Endodermal cell (in vitro differentiated cells): ENCODE measurements at places on chromosomes 4 and X. TPM values are rescaled to one million over a fixed set of nuclear protein-coding genes. Genes with fewer than 3 reads are reported as not detected.

TMEM187 gene
- 4.8 to 8.6 TPM (median 6.9 TPM) in 3 replicates for total RNA-seq

DNA sequence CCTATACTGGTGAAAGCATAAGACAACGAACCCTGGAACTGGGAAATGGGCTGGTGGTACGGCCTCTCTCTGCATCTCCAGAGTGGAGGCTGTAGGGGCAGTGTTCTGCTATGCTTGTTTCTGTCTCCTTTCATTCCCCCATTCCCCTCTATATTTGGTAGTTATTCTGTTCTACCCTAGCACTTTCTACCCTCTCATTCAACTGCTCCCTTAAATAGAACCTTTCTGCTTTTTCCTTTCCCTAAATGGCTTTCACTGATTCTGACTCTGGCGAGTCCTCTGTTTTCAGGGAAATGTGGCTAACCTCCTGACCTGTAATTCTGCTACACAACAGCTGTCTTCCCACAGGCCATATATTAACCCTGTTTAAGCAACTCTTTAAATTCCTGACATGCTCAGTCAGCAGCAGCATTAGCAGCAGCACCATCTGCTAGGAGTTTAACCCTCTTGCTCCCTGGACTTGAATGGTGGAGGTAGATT, 94.2 kb downstream of the CXCL13 start:
- peak; percentile 71 for DNase-seq

DNA sequence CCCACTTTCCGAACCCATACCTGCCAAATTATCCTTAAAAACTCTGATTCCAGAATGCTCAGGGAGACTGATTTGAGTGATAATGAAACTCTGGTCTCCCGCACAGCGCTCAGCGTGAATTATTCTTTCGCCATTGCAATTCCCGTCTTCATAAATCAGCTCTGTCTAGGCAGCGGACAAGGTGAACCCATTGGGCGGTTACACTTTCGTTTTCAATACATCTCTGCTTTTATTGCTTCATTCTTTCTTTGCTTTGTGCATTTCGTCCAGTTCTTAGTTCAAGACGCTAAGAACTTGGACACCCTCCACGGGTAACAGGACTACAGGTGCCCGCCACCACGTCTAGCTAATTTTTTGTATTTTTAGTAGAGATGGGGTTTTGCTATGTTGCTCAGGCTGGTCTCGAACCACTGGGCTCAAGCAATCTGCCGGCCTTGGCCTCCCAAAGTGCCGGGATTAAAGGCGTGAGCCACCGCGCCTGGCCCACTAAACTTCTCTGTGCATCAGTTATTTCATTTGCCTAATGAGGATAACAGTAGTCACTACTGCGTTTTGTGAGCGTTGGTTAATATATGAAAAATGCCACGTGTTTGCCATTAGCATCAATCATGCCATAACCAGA, 936 bp upstream of the PGK1 start:
- DNase-seq, result no peak

DNA sequence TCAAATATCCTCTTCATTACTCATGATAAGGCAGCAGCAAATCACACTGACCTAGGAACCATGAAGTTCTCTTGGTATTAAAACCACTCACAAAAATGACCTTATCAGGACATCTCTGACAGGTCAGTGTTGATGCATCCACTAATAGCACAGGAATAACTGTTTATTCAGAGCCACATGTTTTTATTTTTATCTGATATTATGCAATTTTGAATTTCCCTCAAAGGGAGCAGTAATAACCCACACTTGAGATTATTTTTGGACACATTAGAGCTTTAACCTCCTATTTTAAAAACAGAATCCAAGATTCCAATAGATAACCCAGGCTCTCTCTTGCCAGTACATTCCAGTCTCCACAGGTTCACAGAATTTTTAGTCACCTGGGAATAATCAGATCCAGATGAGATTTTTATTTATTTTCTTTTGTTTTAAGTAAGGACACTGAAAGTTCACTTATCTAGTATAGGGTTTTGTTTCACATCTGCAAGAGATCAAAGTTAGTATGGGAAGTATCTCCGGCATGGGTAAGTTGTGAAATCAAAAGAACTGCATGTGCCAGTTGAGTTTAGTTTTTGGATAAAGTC, 36.3 kb upstream of the MYOZ2 start:
- no peak for DNase-seq

GRCh38 chr4:142585411-142585810, 260.7 kb downstream of the INPP4B start:
- DNase-seq, result no peak

RBMXL3 gene
- total RNA-seq, result not detected in 3 replicates

- no peak for DNase-seq
Measured at GRCh38 chr4:64417974-64418373, 8.7 kb upstream of the TECRL start.

USP26 gene
- total RNA-seq, result not detected in 3 replicates

SUPT20HL2 gene
- not detected in 2 replicates for total RNA-seq

SCRG1 gene
- total RNA-seq, result not detected in 3 replicates

GRCh38 chrX:83771664-83772063, 89.3 kb upstream of the CYLC1 start:
- peak; percentile 70 for DNase-seq

- no peak for DNase-seq
Measured at GRCh38 chr4:176357359-176358082, 37.8 kb downstream of the SPCS3 start.

PRR32 gene
- not detected in 3 replicates for total RNA-seq

CFAP97 gene
- total RNA-seq, result 39.0 to 41.6 TPM (median 40.2 TPM) in 3 replicates

DNA sequence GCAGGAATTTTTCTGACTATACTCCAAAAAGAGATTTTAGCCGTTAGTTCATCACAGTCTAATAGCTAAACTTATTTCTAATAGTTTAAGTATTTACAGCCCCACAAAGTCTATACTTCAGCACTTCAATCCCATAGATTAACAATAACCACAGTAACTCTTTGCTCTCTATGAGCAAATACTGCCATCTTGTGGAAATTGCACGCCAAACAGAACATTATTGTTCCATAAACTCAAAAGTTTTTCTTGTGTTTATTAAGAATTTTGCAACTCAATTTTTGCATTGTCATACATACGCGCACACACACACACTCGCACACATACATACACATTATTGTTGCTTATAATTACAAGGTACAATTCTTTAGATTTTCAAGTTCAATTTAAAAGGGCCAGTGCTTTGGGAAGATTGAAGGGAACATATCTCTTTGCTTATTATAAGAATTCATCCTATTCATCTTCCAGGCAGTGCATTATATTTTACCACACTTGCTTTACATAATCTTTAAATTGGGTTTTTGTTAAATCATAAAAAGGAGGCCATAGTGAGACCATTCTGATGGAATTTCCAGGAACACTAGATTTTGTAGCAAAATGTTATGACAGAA, 63.8 kb upstream of the ATOH1 start:
- no peak for DNase-seq

DNA sequence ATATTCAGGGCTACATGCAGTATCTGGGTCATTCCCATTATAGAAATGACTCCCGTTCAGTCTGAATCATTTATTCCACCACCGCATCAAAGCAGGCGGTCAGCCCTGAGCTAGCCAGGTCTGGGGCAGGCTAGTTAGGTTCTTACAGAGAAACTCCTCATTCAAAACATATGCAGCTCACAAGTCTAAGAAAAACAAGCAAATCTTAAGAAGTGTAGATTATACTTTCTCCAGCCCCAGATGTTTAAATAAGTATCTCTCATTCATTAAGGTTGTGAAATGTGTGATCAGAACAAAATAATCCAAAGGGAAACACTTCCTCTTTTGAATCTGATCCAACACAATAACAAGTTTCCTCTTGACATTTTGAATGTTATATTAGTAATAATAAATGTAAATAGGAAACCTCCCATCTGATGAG, 441.9 kb downstream of the INPP4B start:
- no peak for DNase-seq

GPM6B gene
- 61.1 and 65.3 TPM in 2 replicates for total RNA-seq

DNA sequence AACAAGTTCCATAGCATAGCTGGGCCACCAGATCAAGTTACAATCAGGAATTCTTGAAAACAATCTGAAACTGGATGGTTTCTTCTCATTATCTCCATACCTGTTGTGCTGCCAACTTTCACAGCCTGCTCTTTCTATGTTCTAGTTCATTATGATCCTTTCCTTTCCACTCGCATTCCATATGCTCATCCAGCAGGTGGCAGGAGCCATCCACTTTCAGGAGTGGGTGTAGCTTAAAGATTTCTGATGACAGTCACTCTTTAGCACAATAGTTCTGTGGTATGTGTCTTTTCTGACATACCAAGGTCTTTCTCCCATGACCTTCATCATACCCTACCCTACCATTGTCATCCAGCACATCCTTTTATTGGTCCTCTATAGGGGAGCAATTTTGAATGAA, 46.4 kb downstream of the PAGE2 start:
- DNase-seq, result peak; percentile 54

CPZ gene
- total RNA-seq, result 29.8 and 33.6 TPM in 2 replicates

- no peak for DNase-seq
Measured at GRCh38 chr4:64899563-64899962, 490.3 kb upstream of the TECRL start.

DNA sequence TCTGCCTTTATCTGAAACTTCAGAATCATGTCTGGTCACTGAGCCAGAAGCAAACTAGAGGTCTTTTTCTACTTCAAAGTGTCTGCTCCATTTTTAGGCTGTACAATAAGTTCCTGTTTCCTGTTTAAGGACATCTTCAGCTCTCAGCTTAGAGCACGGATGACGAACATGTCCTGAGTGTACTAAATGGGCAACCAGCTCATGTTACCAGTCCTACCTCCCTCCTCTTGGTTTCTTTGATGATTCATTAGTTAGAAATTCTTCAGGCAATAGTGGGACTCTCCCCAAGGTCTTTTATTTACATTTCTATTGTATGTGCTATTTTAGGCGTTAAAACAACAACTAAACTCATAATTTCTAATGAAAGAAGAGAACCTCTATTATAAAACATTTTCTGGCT, 58.0 kb downstream of the ENPEP start:
- no peak for DNase-seq
